ENCODE measurements at places on chromosomes 2 and 18.

- DNase-seq, result no peak
These were observed 88.2 kb downstream of the TMEM131 start for GRCh38 chr2:97907369-97908100.

DNA sequence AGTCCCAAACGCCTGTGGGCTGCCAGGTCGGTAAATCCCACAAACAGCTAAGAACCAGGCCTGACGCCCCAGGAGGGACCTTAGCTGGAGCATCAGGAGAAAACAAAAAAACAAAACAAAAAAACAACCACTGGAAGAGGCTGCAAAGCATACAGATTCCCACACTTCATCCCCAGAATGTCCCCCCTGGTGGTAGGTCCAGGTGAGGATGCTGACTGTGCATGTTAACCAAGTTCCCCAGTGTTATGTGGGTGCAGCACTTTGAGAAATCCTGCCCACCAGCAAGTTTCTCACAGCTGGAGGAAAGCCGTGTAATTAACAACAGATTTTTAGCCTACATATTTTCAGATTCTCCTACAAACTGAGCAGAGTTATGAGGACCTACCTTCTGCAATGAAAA, 15.1 kb downstream of the ST3GAL5 start:
- DNase-seq, result no peak

DNA sequence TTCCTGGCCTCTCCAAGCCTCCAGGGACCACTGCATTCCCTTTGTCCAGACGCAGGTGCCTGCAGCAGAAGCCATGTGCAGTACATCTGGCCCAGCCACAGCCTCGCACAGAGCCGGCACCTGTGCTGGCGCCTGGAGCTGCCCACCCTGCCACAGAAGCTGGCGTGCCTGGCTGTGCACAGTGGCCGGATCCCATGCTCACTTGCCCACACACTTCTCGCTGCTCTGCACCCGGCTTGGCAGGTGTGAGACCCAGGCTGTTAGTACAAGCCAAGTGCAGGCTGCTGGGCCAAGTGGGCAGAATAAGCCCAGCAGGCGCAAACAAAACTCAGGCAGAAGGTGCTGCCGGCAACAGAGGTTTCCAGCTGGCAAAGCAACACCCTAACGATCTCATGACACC, 124.5 kb upstream of the CCDC150 start:
- no peak for DNase-seq

- no peak for DNase-seq
These were observed 13.3 kb upstream of the GALNT14 start for GRCh38 chr2:31151501-31151900.
